ENCODE measurements at places on chromosomes 5 and 9. TPM values are rescaled to one million over a fixed set of nuclear protein-coding genes. Genes with fewer than 3 reads are reported as not detected.

Gene ARHGEF39
- not detected for total RNA-seq

Gene TPPP
- total RNA-seq: 3.4 TPM

Gene DELE1
- total RNA-seq: 73.3 TPM

Gene MARCHF3
- 14.8 TPM for total RNA-seq

Gene PCDHGC4
- total RNA-seq: 4.5 TPM

Gene HTR4
- 0.13 TPM for total RNA-seq

Gene PCDHA12
- 5.8 TPM for total RNA-seq

Gene IFNA2
- not detected for total RNA-seq

Gene TOMM5
- total RNA-seq: 60.0 TPM

Measured in sciatic nerve (tissue), 2 donors.